ENCODE measurements at places on chromosomes 11 and 22. TPM values are rescaled to one million over a fixed set of nuclear protein-coding genes. Genes with fewer than 3 reads are reported as not detected.

Gene POTEH
- not detected for polyA plus RNA-seq

Gene ADM2
- 4.0 TPM for polyA plus RNA-seq

Gene TMEM179B
- 31.5 TPM for polyA plus RNA-seq

Gene SLC5A4
- polyA plus RNA-seq, result not detected

Gene KCNE3
- 2.3 TPM for polyA plus RNA-seq

Gene RAB36
- polyA plus RNA-seq, result 0.86 TPM

DNA sequence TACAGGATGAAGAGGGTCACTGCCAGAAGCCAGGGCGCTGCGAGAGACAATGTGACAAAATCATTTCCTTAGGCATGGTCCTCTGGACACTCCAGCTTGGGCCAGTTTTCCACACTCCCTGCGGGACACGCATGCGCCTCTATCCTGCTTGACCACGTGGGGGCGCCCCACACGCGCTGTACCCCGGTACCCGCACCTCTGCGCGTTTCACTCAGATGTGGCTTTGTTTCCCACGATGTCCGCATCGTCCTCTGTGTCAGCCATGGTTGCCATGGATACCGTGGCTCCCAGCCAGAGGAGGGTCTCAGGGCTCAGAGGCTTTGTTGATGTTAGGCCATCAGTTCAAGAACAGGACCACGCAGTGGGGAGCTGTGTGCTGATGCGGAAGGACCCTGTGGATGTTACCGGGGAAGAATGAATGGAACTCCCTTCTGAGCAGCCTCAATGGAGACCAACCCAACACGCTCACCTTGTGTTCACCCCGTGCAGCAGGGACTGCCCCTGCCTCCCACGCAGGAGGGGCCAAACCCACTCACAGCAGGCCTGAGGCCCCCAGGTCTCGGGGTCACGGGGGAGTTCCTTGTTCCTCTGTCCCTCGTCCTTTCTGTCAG, 101.1 kb upstream of the SLC22A12 start:
- DNase-seq, result peak; percentile 7

- DNase-seq, result no peak
These were observed 22.6 kb downstream of the TPBGL start for GRCh38 chr11:75262961-75263852.

DNA sequence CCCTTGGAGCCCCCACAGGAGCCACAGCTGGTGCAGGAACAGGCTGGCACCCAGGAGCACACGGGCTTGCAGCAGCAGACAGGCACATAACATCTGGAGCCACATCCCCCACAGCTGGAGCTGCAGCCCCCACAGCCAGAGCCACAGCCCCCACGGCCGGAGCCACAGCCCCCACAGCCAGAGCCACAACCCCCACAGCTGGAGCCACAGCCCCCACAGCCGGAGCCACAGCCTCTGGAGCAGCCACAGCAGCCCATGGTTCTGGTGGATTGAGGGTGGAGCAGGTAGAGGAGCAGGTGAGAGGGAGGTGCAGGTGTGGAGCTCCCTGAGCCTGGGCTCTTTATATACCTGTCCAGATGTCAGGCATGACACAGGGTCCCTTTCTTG, at the start of gene KRTAP5-2:
Gene KRTAP5-2, minus strand, starts transcription at position 301 of the 387 bp plus-strand sequence. Its CDS starts 44 bp downstream, at position 257.
- no peak for DNase-seq

GRCh38 chr11:86592047-86592591, 80.3 kb downstream of the ME3 start:
- no peak for DNase-seq

GRCh38 chr11:20535271-20535881, 64.0 kb upstream of the SLC6A5 start:
- no peak for DNase-seq

- DNase-seq, result no peak
These were observed 2.0 kb downstream of the SIPA1 start for GRCh38 chr11:65639623-65640482.

DNA sequence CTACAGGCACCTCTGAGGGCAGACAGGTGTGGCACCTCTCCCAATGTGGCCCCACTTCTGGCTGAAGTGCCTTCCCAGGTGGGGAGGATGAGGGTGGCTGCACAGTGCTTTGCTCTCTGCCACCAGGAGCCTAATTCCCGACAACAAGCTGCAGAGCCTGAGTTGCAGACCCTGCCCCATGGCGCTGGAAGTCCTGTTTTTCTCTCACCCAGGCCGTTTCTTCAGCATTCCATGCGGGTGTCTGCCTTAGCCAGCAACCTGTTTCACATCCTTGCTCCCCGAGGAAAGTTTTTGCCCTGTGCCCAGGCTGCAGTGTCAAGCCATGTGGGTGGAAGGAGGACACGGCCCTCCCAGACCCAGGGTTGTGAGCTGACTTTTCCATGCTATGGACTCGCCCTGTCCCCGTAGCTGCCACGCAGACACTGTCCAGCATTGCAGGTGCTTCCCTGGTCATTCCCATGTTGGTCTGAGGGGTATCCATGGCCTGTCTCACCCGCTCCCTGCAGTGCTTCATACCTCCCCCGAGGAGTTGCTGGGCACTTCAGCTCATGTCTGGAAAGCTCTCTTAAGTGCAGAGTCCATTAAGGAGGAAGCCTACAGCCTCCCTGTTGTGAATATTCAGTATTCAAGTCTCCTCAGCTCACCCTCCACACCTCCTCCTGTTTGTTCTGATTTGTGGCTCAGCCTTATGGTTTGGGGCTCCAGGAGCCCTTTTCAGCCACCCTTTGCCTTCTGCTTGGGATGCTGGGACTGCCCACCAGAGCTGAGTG, 2.9 kb downstream of the DAGLA start:
- DNase-seq, result no peak

- no peak for DNase-seq
These were observed 45.3 kb upstream of the CD82 start for GRCh38 chr11:44519989-44520737.

DNA sequence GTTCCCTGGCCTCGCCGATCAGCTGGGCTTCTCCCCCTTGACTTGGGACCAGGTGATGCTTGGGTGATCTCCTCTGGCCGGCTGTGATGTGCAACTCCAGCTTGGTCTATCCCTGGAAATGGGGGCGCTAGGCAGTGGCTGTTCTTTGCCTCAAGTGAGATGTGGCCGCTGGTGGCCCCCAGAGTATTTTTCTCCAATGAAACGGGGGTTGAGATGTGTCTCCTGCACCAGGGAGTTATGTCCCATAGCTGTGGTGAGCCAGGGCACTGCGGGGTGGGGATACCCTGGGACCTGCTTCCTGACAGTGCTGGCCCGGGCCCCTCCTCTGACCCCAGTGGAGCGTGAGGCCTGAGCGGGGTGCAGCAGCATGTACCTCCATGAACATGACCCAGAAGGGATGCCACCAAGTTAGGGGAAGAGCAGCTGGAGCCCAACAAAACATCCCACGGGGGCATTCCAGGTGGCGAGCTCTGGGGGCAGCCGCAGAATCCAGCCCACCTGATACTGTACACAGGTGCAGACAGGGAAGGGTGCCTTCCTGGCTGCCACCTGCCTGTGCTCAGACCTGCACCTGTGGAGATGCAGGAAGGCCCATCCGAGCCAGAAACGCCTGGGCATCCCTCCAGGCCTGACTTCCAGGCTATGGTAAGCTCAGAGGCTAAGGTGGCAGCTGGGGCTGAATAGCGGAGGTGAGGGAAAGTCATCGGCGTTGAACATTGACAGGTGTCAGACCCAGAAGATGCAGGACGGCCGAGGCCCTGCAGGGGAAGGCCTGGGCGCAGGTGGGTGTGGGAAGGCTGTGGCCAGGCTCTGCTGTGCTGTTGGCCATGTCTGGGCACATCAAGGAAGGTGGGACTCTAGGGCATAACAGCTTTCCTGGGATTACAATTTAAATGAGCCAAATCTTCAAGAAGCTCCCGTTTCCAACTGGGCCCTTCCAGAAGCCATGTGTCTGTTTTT, 97.3 kb downstream of the CTTN start:
- DNase-seq, result no peak
